Kidney (tissue), 22 donors: ENCODE measurements at places on chromosomes 6 and 20.

- DNase-seq: no peak
Observed at GRCh38 chr6:6148192-6148815, 141.6 kb upstream of the NRN1 start.

DNA sequence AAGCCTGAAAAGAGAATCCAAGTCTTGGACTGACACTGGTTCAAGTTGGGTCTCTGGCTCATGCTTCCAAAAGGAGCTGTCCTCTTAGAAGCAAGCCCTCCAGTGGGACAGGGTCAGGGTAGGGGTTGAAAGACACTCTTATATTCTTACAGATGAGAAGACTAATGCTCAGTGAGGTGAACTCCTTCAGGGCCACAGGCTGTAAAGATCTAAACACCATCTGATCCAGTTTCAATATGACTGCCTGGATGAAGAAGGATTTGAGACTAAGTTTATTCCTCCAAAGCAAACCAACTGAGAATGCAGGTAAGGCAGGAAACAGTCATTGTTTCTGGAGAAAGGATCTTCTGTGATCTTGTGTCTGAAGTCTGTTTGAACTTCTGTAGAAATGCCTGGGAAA, 99.0 kb upstream of the TAB2 start:
- no peak for DNase-seq

GRCh38 chr20:32433311-32434021, 75.3 kb downstream of the ASXL1 start:
- no peak for DNase-seq

DNA sequence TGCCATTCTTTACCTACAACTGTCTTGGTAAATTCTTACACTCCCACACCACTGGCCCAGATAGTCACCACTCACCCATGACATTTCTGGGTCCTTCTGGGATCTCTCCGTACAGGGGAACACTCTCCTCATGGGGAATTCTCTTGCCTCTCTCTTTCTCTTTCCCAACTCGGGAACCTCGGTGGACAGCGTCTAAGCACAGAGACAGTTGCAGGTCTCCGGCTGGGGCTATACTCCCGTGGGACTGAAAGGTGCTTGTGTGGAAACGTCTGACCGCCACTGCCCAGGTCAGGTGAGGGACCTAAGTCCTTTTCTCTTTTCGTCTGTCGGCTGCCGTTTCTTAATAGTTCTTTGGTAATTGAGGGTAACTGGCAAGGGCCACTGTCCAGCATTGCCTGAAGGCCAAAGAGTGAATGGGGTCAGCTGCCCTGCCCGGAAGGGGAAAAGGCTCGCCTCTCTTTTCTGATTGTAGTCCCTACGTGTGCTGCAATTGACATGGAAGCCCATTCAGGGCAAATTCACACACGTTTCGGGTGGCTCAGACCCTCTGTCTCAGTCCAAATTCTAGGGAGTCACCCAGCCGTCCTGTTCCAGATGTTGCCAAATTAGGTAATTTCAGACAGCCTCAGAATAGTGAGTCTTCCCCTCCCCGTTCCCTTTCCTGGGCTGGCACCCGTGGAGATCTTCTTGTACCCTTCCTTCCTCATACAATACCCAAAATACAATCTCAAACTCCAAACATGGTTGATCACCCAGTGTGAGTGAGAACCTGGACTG, 31.2 kb upstream of the RIPK1 start:
- no peak for DNase-seq

- no peak for DNase-seq
Observed at GRCh38 chr6:29419516-29419915, 4.8 kb downstream of the OR12D1 start.

- DNase-seq: no peak
Observed at GRCh38 chr6:111997853-111998208, 56.1 kb upstream of the CCN6 start.

DNA sequence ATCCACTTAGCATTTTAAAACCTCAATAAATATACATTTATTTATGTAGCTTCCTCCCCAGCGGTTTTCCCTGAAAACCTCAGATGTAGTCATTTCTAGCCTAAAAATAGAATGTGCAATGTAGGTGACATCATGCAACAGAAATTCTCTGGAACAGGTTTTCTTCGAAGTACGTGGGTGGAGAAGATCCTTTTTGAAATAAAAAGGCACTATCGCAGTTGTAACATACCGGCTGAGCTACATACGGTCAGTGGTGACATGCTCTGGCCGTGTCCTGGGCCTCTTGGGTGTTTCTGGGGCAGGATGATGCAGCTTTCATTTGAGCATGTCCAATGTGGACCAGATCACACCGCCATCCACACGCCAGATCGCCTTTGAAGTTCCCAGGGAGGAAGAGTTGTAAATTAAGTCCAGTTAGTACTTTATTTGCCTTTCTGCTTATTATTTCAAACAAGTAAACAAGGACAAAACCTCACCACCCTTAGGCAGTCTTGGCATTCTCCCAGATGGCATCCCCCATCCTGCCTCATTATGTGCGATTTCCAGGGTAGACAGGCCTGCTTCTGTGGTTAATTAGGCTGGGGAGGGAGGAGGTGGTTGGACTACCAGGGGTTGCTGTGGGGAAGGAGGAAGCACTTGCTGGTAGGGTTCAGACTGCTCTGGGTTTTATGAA, 109.5 kb upstream of the CLDN20 start:
- peak; percentile 42 for DNase-seq

- DNase-seq: no peak
Observed at GRCh38 chr6:3696525-3697088, 54.9 kb downstream of the PXDC1 start.

GRCh38 chr6:162345051-162345511, 382.5 kb downstream of the PRKN start:
- DNase-seq: no peak

DNA sequence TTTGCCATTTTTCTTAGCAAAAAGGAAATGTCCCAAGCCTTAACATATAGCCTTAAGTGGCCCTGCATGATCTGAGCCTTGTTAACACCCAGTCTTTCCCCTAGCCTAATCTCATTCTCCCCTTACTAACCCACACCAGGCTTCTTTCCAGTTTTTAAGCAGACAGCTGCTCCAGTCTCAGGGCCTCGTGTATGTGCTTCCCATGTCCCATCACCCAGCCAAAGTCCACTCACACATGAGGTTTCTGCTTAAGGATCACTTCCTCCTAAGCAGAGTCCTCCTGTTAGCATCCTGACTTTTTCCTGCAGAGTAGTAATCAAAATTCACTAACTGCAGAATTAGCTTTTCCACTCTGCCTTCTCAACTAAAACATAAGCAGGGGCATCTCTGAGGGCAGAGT, 96.1 kb downstream of the SMLR1 start:
- no peak for DNase-seq

GRCh38 chr6:169971081-169971861, 219.8 kb downstream of the ERMARD start:
- no peak for DNase-seq

DNA sequence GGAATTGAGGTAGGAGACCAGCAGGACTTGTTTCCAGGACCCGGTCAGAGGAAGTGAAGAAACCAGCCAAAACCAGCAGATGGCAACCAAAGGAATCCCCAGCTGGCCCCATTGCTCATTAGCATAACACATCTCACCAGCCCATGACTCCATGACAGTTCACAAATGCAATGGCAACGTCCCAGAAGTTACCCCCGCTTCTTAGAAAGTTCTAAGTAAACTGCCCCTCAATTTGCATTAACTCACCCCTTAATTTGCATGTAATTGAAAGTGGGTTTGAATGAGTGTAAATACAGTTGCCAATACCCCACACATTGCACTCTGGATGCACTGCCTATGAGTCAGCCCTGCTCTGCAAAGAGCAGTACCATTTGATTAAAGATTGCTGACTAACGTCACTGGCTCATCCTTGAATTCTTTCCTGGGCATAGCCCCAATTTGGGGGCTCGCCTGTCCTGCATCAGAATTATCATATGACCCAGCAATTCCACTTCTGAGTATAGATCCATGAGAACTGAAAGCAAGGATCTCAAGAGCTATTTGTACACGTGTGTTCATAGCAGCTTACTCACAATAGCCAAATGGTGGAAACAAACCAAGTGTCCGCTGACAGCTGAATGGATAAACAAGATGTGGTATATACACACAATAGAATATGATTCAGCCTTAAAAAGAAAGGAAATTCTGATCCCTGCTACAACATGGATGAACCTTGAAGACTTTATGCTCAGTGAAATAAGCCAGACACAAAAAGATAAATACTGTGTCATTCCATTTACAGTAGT, 36.4 kb downstream of the MYLK4 start:
- DNase-seq: no peak

DNA sequence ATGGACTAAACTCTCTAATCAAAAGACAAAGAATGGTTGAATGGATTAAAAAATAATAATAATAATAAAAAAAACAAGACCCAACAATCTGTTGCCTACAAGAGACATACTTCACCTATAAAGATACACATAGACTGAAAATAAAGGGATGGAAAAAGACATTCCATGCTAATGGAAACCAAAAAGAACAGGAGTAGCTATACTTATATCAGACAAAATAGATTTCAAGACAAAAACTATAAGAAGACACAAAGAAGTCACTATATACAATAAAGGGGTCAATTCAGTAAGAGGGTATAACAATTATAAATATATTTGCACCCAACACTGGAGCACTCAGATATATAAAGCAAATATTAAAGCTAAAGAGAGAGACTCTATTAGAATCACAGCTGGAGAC, 106.7 kb downstream of the BTBD9 start:
- no peak for DNase-seq

- no peak for DNase-seq
Observed at GRCh38 chr6:131998255-131998982, 47.2 kb upstream of the CCN2 start.

GRCh38 chr20:22264917-22265316, 319.5 kb downstream of the FOXA2 start:
- DNase-seq: no peak

- no peak for DNase-seq
Observed at GRCh38 chr6:137829641-137830083, 37.4 kb upstream of the TNFAIP3 start.

DNA sequence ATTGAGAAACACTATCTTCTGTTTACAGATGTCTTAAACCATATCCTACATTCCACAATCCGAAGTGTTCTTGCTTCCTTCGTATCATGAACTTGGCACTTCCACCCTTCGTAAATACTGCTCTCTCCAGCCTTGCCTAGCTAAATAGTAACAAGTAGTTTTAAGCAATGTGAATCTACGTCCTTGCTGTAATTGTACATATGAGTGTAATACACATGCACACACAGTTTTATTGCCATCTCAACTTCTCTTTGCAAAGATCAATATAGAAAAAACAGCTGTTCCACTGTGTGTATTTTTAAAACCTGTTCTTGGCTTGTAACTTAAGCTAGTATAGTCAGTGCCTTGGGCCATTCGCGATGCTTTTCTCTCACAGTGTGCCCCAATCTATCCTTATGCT, 1524.7 kb downstream of the GRIK2 start:
- DNase-seq: no peak

GRCh38 chr6:2196079-2196679, 49.2 kb downstream of the GMDS start:
- peak; percentile 81 for DNase-seq

GRCh38 chr6:22878324-22878701, 308.9 kb downstream of the HDGFL1 start:
- no peak for DNase-seq

GRCh38 chr6:5905431-5906339, 101.0 kb downstream of the NRN1 start:
- DNase-seq: no peak

- peak; percentile 73 for DNase-seq
Observed at GRCh38 chr6:37083243-37084138, 78.0 kb downstream of the FGD2 start.

- no peak for DNase-seq
Observed at GRCh38 chr20:4056880-4057279, 41.5 kb upstream of the RNF24 start.

DNA sequence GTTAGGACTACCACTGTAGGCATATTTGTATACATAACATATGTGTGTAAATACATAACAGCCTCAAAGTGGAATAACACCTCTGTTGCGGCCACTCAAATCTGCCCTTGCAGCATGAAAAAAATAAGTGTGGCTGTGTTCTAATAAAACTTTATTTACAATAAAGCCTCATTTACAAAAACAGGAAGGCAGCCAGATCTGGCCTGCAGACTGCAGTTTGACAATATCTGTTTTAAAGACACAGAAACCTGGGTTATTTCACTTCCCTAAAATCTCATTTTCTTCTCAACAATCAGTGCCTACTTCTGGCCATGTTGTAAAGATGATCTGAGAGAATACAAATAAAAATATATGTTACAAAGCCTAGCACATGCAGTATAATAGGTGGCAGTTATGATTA, 53.9 kb upstream of the SCML4 start:
- DNase-seq: no peak

DNA sequence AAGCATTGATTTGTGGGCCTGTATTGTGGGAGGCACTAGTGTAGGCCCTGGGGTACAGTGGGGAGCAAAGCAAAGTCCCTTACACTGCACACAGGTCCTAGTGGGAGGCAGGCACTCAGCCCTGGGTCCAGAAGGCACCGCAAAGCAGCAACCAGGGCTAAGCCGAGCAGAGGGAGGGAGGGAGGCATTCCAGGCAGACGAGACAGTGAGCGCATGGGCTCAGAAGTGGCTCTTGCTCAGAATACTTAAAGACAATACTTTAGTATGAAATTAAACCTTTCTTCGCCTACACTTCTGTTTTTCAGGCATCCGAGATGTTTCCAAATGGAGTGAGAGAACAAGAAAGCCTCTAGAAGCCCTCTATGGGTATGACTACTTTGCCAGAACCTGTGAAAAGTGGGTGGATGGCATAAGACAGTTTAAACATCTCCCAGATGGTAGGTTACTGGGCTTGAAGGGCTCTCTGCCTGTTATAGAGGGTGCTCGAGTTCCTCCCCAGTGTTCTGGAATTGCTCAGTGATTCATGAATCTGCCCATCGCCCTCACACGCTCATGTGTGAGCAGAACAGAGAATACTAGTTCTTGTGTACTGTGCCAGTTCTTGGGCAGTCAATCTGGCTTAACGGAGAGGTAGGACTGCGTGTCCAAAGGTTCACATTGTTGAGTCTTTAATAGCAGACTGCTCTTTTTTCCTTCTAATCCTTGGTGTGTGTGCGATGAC, 18.7 kb downstream of the BPHL start:
- DNase-seq: no peak

DNA sequence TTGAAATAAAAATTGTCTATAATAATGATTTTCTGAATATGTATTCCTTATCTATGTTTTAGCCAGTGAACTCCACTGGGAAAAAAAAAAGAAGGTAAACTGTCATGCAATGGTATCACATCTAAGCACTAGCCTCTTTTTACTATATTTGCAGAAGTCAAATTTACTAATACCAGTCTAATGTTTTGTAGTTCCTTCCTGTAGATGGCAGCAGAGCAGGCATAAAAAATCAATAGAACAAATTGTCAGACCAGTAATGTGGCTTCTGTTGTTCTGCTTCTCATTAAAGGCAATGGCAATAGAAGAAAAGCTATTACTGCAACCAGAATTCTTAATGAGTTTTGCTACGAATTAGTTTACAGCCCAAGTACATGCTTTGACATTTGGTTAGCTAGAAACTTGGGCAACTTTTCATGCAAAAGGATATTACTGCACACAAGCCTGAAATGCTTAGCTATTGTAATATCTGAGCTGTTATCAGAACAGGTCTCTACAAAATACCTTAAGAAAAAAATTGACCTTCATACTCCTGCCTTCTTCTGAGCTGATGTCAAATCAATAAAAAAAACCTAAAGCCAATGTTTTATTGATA, 476.9 kb downstream of the KHDRBS2 start:
- DNase-seq: no peak

- DNase-seq: no peak
Observed at GRCh38 chr20:3227936-3228749, 10.8 kb downstream of the SLC4A11 start.

- peak; percentile 52 for DNase-seq
Observed at GRCh38 chr6:156557251-156557910, 219.8 kb upstream of the ARID1B start.

GRCh38 chr20:63597651-63598478, 23.8 kb upstream of the HELZ2 start:
- DNase-seq: no peak
